Activated T-cell treated with anti-CD3 and anti-CD28 coated beads, Interleukin-2, amount 50 U/mL, for 72 hours (primary cell): ENCODE measurements at places on chromosomes 5 and 9.

- DNase-seq = peak; percentile 32
Measured at GRCh38 chr5:42912184-42912798, 100.6 kb upstream of the SELENOP start.

- peak; percentile 29 for DNase-seq
Measured at GRCh38 chr9:22208846-22209585, 199.9 kb upstream of the CDKN2B start.

DNA sequence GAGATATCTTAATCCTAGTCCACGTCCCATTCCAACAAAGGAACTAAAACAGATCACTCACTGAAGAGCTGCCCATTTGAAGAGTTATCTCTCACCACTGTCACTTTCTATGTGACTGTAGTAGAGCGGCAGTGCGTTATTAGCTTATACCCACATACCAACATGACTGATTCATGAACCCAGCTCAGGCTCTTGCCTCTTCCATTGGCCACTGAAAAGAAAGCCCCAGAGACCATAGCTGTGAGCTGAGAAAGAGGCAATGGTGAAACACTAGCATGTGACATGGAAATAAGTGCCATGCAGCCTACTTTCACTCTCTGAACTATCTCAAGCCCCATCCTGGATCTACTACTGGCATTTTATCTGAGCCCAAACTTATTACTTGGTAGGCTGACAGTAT, 151.7 kb upstream of the MOCS2 start:
- no peak for DNase-seq

DNA sequence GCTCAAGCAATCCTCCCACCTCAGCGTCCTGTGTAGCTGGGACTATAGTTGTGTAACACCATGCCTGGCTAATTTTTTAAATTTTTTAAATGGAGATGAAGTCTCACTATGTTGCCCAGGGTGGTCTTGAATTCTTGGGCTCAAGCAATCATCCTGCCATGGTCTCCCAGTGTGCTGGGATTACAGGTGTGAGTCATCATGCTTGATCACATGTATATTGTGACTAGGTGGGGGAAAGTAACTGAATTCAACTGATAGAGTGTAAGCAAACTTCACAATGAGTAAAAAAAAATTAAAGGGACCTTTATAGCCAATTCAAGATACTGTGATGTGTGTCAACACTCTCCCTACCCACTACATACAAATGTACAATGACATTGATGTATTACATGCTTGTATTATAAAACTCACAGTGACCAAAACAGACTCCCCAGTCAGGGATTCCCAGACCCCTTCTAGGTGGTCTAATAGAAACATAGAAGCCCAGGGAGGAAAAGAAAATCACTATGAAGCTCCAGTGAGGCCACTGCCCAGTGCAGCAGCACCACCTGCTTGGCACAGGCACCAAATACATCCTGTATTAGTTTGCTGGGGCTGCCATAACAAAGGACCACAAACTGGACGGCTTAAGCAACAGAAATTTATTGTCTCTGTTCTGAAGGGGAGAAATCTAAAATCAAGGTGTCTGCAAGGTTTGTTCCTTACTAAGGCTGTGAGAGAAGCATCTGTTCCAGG, 8.8 kb downstream of the PLGRKT start:
- DNase-seq = no peak

DNA sequence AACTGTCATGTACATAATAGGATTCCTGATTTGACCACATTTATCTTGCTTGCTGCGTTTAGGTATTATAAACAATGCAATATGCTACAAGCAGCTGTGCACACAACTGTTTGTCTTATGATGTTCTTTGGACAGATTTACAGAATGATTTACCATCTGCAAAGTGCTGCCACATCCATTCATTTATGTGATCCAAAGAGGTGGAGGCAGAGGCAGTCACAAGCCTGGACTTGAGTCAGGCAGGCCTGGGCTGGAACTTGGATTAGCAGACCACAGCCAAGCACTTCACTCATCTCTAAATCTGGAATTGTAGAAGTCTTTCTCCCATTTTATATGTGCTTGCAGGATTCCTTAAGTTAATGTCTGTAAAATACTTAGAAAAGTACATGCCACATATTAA, 149.0 kb downstream of the INSYN2B start:
- DNase-seq = no peak

DNA sequence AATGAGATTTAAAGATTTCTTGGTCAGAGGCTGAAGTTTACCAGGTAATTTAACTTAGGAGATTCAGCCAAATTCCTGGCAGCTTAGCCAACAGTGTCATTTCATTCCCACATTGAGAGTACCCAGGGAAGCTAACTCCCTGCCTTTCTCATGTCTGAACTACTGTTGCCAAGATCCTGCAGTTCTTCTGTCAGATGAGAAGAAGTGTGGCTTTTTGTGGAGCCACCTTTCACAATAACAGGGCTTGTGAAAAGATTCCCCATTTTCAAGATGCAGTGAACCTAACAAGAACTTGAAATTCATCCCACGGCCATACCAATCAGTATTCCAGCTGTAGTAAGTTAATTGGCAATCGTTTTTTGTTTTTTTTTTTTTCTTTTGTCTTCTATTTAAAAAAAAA, 176.4 kb downstream of the XRCC4 start:
- no peak for DNase-seq

DNA sequence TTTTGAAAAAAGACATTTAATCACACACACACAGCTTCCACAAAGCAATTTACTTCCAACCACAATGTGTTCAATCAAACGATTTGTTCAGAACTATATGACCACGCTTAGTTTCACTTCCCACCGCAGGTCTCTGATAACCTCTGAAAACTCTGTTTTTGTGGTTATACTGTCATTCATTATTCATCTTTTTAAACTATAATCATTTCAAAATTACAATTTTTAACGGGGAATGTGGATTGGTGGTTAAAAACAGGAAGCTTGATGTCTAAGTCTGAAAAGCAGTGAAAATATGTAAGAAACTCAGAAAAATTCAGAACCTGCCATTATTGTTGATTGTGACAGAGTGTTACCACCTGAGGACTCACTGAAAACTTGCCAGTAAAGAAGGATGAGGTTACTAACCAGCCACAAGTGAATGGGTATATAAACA, 12.7 kb upstream of the TMEM174 start:
- DNase-seq = peak; percentile 83

GRCh38 chr5:107153283-107153682, 517.5 kb downstream of the EFNA5 start:
- DNase-seq = no peak

- DNase-seq = no peak
Measured at GRCh38 chr5:159459951-159460538, 129.8 kb upstream of the IL12B start.

DNA sequence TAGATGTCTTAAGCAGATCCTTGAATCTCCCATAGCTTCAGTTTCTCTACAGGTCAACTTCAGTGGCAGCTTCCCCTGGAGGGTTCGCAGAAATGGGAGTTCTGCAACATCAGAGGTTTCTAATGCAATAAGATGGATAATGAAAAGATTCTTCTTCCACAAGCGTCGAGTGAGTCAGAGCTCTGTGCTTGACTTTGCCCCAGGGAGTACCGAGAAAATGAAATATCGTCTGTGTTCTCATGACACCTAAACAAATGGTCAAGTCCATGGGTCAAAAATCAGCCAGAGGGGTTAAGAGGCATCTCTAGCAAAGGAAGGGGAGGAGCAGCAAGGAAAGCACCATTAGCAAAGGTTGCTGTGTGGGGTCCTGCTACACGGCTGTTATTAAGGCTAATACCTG, 3.2 kb upstream of the ADRA1B start:
- DNase-seq = no peak

DNA sequence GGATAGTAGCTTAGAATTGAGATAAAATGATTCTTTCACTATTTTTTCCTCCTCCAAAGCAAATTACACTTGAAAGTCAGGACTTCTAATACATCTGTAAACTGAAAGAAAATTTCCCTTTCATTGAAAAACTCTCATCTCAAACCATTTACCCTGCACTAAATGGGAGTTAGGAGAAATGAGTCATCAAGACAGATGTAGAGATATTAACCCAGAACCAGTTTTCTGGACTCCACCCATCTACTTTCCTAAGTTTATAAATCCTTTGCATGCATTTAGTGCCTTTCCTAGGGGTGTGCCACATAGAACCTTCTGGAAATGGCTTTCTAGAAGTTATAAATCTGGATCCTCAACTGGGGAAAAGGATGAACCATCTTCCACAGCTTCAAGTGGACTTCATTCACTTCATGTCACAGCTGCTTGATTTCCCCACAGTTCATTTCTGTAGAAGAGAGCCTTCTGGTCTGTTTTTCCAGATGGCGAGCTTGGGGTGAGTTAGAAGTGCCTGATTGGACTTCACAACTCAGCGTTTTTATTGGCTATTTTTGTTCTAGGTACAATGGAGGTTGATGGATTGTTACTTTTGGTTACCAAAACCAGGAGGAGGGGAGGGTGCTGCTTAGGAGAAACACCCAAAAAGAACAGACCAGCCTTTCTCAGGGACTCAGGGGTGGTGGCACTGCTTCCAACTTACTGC, 72.5 kb upstream of the GPR151 start:
- no peak for DNase-seq

GRCh38 chr5:171537070-171537849, 117.8 kb downstream of the FGF18 start:
- DNase-seq = no peak

DNA sequence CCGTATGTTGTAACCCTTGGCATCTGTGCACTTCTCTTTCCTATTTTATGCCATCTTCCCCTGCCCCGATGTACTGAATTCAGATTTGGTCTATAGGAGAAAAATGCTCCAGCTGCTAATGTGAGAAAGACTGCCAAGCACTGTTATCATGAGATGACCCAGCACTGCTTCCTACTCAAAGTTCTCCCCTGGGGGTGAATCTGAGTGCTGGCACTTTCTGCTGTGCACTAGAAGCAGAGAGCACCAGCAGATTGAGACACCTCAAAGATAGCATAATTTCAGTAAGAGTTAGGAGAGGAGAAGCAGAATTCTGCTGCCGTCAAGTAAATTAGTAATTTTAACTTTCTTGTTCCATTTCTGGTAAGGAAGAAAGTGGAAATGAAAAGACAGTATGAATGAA, 92.8 kb upstream of the ACOT12 start:
- DNase-seq = no peak

GRCh38 chr9:98442114-98442513, 186.7 kb upstream of the TBC1D2 start:
- DNase-seq = no peak

- no peak for DNase-seq
Measured at GRCh38 chr5:123598028-123598689, 86.2 kb downstream of the CSNK1G3 start.

GRCh38 chr9:94588681-94589080, 4.9 kb downstream of the FBP2 start:
- DNase-seq = no peak

DNA sequence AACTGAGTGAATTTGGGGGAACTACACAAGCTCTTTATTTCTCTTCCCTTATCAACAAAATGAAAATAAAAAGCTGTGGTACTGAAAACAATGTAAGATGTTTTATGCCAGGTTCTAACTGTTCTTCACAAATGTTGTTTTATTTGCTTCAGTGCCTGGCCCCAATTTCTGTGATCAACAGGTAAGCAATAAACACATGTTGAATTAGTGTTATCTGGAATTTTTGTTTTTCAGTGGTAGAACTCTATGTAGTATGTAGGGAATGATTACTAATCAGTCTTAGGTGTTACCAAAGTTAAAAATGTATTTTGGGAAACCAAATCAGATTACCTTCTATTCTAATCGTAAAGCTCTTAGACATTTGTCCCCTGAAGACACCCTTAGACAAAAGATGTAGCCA, 7.5 kb upstream of the DPYSL3 start:
- no peak for DNase-seq

DNA sequence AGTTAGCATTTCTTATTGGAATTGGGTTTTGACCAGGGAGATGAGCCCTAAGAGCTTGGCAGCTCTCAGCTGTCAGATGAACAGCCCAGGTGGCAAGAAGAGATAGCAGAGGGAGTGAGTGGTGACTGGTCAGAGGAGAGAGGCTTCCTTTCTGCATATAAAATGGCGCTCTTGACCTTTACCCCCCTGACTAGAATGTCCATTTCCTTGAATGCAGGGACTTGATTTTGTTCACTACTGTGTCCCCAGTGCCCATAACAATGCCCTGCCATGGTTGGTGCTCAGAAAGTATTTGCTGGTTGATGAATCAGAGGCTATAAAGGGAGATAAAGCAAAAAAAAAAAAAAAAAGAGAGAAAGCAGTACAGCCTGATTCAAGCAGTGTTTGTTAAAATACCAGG, 7.2 kb downstream of the CHMP5 start:
- no peak for DNase-seq

GRCh38 chr5:77218263-77218662, 7.8 kb downstream of the PDE8B start:
- no peak for DNase-seq

GRCh38 chr9:1979741-1980367, 35.3 kb upstream of the SMARCA2 start:
- DNase-seq = no peak

- no peak for DNase-seq
Measured at GRCh38 chr5:32083981-32084430, 90.1 kb downstream of the GOLPH3 start.

- DNase-seq = no peak
Measured at GRCh38 chr5:157864067-157864466, 5.1 kb upstream of the CLINT1 start.

- no peak for DNase-seq
Measured at GRCh38 chr5:62340392-62340791, 34.4 kb downstream of the KIF2A start.

DNA sequence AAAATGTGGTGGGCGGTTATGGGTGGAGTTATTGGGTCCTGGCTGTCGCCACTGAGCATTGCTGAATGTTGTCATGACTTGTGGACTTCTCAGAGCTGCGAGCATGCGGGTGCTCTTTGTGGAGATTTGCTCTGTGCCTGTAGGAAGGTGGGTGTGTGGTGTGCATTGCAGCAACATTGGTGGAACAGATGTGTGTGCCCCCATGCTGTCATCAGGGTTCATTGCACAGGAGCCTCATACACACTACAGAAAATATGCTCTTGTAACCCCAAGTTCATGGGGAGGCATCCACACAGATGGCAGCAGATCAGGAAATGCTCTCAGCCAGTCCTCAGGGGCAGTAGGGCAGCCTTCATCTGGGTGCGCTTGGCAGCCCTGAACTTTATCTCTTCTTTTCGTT, 55.9 kb upstream of the PHF2 start:
- no peak for DNase-seq

DNA sequence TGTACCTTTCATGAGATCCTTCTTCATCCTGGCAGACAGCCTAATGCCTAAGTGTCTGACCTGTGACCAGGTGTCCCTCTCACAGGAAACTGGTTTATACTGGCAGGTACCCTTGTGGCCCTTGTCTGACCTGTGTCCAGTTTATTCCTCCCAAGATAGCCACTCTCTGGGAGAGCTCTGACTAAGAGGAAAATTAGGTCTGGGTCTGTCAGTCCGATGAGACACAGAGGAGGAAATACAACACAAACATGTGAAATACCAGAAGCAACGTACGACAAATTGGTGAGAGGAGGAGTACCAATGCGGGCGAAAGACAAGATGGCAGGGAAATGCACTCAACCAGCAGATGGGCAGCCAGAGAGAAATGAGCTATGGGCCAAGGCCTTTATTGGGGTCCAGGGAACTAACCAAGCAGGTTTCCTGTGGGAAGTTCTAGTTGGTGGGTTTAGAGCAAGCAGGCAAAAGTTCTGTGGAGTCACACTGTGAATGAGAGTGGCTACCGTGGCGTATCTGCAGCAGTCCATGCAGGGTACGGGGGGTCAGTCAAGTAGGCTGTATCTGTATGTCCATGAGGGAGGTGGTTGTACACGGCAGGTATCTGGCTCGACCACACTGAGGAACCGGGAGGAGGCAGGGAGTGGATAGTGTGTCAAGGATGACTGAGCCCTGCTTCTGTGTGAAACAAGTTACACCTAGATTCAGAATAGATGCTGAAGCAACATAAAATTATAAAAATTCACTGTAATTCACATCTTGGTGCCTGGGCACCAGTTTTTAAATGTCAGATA, 109.0 kb downstream of the MLLT3 start:
- no peak for DNase-seq
